ENCODE measurements at places on chromosomes 6 and 20.
A peak's percentile ranks its signal among the peaks of the same experiment; 100 is the strongest.

GRCh38 chr6:1604158-1605003 lies 5.3 kb upstream of the FOXC1 start:
- peak; percentile 58 for DNase-seq

DNA sequence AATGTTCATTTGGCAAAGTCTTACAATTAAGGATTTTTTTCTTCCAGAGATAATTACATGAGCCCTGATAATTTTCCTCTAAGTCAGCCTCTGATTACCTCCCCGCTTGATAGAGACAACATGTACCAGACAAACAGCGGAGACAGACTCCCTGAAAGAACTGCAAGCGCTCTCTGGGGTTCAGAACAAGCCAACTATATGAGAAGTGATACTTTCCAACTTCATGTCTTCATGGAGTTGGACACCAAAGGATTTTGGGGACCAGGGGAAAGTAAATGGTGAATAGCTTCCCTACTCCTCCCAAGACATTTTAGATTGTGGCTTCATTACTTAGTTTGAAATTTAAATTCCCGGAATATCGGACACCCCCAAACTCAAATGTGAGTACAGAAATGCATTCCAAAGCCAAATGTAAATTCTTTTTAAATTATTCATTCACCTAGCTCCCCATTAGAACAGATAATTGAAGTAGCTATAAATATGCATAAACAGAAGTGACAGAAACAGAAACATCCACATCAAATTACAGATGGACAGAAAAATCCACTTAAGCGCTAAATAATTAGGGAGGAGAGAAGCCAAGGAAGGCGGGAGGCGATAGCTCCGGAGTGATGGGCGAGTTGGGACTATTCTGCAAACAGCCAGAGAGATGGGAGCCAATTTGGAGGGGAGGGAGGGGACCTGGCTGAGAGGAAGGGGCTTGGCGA lies 129.7 kb upstream of the AKAP12 start:
- DNase-seq = no peak

- no peak for DNase-seq
Measured at GRCh38 chr6:42877695-42878094, 1.7 kb upstream of the RPL7L1 start.

DNA sequence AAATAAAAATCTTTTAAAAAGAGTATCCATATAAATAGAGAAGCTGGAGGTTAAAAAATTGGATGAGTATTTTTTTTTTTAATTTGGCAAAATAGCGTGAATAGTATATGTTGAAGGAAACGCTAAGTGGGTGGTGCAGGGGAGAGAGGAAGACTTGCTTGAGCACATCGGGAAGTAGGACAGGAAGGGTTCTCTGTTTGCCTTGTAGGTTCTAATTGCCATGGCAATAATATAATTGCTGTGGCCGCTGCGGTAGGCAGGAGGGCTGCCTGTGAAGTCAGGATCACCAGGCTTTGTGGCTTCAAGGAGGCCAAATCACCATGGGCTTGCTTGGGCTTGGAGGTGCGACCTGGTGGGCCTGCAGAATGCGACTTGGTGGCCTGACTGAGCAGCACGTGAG lies 35.1 kb downstream of the IGF2R start:
- DNase-seq = no peak

DNA sequence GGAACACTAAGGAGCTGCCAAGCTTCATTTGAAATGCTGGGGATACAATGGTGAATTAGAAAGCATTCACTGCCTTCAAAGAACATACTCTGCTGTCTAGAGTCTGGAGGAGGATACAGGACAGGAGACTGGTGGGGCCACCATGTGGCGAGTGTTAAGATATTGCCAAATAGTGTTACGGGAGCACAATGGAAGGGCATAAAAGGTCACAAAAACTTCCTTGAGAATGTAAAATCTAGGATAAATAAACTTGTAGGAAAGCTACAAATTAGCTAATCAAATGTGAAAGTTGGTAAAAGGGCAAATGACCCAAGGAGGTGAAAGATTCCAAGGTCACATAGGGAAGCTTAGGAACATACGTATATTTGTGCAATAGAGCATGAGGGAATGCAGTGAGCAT lies 271.7 kb downstream of the RFPL4B start:
- no peak for DNase-seq

- no peak for DNase-seq
Measured at GRCh38 chr20:2692036-2692885, at the start of gene EBF4. TSS of gene EBF4 (plus strand) at chr20:2692780. CDS start at chr20:2693646, 866 bp downstream.

- no peak for DNase-seq
Measured at GRCh38 chr6:144586986-144587385, 301.9 kb downstream of the UTRN start.

DNA sequence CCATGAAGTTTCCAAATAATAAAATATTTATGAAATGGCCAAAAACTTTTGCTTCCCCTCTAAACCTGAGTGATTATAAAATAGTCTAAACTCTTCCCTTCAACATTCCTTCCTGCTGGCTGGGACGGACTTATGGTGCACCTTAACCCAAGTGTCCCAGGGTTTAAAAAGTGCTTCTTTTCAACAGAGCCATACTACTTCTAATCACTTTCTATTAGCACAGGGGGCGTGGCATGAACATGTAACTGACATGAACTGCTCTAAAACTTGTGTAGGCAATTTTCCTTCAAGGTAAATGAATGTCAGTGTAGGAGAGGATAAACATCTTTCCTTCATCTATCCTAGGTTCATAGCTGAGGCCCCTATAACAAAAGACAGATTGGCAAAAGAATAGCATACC lies 163.6 kb upstream of the RIMS1 start:
- no peak for DNase-seq

DNA sequence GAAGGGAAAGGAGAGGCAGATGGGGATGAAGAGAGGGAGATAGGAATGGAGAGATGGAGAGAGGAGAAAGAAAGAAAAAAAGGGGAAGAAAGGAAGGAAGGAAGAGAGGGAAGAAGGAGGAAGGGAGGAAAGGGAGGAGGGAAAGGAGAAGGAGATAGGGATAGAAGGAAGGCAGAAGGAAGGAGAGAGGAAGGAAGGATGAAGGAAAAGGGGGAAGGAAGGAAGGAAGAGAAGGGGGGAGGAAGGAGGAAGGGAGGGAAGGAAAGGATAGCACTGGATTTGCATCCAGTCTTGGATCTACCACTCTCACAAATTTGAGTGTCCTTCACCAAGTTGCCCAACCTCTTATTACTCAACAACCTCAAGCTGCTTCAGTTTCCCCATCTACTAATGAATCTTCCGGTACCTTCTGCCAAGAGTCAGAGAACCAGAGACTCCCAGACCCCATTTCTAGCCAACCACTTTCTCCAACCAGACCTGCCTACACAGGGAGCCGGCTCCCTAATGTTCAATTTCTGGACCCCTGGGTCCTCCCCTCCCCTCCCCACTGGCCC lies 79.7 kb upstream of the FOXP4 start:
- DNase-seq = no peak

DNA sequence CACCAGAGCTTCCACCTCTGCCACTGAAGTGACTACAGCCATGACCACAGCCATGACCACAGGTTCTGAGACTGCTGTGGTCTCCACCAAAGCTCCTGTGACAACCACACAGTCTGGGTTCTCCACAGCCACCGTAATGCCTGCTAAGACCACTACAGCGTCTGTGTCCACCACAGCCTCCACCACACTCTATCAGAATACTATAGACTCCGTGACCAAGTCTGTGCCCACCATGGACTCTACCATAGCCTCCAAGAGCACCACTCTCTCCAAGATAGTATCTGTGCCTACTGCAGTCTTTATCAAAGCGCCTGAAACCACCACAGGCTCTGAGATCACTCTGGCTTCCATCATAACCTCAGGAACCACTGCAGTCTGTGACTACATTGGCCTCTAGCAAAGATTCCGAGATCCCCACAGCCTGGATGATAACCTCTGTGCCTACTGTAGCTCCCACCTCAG lies 18.3 kb upstream of the MUC21 start:
- DNase-seq = no peak

GRCh38 chr20:37714978-37715672 lies 21.3 kb downstream of the CTNNBL1 start:
- DNase-seq = no peak

GRCh38 chr6:73388800-73389512 lies 5.7 kb upstream of the DDX43 start:
- peak; percentile 4 for DNase-seq

- DNase-seq = no peak
Measured at GRCh38 chr6:113636357-113636824, 220.8 kb upstream of the MARCKS start.

DNA sequence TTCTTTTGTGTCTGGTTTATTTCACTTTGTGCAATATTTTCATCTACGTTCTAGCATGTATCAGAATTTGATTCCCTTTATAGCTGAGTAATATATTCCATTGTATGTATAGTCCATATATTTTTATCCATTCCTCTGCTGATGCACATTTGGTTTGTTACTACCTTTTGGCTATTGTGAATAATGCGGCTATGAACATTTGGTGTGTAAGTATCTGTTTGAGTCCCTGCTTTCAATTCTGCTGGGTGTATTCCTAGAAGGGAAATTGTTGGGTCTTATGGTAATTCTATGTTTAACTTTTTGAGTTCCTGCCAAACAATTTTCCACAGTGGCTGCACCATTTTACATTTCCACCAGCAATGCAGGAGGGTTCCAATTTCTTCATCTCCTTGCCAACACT lies 52.4 kb downstream of the DNAH8 start:
- no peak for DNase-seq

DNA sequence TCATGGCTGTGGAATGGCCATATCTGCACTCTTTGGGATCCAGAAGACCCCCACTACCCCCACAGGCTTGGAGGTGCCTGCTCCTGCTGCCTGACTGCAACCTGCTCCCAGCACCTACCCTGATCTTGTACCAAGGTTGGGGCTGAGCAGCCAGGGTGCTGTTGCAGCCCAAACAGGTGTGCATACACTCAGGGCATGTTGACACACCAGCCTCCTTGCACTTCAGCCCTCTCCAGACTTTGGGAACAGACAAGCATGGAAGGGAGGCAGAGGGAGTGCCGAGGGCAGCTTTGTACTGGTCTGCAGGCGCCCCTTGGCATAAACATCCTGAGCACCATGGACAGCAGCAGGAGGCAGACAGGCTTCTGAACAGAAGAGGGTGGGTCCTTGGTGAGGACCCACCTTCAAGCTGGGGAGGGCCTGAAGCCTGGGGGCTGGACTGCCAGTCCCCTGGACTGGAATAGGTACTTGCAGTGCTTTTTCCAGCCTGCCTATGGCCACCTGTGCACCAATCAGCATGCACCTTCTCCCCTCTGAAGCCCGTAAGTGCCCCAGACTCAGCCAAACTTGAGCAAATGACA lies 1675.8 kb downstream of the HACE1 start:
- no peak for DNase-seq

GRCh38 chr6:164034602-164035140 lies 620.2 kb downstream of the QKI start:
- DNase-seq = no peak

DNA sequence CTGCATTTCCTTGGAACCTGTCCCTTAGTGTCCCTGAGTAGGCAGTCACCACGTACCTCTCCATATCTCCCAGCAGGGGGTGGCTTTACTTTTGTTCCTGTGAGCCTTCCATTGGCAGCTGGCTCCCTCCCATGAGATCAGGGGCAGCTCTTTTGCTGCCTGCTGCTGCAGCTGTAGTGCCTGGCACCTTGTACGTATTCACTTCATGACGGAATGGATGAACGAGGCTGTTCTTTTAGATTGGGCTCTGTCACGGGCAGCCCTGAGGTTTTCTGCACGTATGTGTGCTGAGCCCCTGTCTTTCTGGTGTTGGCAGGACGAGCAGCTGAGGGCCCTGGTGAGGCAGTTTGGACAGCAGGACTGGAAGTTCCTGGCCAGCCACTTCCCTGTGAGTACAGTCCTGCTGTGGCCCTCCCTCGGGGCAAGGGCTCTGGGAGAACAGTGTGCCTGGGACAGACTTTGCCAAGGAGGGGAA lies 14.6 kb downstream of the MYBL2 start:
- DNase-seq = no peak

DNA sequence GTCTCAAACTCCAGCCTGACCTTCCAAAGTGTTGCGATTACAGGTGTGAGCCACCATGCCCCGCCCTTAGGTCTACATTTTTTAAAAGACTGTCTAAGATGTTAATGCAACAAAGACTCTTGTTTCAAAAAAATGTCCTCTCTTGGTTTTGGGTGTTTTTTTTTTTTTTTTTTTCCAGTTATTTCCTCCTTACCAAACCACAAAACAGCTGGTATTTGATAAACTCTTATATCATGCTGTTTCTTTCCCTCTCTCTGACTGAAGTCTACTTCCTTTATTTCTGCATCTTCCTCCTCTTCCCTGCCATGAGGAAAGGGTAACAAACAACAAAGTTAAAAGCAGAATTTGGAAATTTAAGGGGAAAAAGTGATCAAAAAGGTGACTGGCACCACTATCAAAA lies 21.2 kb downstream of the STK38 start:
- DNase-seq = no peak

- no peak for DNase-seq
Measured at GRCh38 chr6:52423971-52424381, 3.8 kb downstream of the EFHC1 start.

DNA sequence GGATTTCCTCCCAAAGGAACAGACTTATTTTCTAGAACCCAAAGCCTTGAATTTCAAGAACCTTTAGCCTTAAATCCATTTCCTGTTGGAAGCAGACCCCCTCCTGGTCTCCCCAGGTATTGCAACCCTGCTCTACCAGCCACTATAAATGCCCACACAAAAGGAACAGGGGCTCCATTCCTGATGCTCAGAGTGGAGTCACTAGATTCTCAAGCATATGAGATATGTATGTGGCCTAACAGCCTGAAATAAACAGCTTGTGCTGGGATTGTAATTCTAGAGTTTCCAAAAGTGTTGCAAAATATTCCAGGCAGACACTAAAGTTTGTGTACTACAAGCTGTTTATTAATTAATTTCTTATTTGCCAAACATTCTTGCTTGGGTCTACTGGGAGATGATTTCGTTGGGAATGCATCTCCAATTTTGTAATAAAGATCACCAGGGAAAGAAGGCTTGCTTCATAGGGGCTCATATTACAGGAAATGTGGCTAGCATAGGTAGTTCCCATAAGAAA lies 44.8 kb downstream of the RIPOR3 start:
- no peak for DNase-seq

- DNase-seq = no peak
Measured at GRCh38 chr6:43870660-43871061, 100.7 kb downstream of the VEGFA start.

DNA sequence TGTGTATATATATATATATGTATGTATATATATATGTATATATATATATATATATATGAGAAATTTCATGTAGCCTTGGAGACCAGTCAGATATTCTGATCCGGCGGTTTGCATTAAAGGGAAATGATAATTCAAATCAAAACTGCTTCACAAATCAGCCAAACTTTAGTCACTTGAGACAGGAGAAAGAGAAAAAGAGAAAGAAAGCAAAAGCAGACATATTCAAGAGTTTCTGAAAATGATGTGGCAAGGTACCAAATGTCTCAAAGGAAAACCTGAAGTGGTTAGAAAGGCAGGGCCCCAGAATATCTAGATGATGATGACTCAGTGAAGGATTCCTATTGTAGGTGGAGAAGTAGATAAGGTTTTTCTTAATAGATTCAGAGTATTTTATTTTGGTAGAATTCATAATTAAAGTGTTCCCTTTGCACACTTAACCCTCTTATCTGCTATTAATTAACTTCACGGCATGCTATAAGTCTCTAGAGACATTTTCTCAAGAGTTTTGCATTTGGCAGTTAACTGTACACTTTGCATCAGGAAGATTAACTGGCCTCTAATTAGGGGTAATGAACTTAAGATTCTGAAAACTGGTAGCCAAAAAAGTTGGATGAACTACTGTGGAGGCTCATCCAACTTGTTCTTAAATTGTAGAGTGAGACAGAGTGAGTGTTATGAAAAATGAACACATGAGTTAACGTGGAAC lies 50.1 kb upstream of the ASF1A start:
- DNase-seq = no peak
